ENCODE measurements at places on chromosomes 13 and 19.
A peak's percentile ranks its signal among the peaks of the same experiment; 100 is the strongest.

GRCh38 chr19:51779181-51779580 lies 15.8 kb upstream of the FPR3 start:
- H3K4me1 ChIP-seq, result peaks cover 11% of the 10 kb centered on the region
- no peak overlapping the region for H3K27ac ChIP-seq
- peaks cover 3% of the 10 kb centered on the region for H3K27me3 ChIP-seq
- H3K36me3 ChIP-seq, result no peaks in the 10 kb centered on the region
- DNase-seq, result no peak

DNA sequence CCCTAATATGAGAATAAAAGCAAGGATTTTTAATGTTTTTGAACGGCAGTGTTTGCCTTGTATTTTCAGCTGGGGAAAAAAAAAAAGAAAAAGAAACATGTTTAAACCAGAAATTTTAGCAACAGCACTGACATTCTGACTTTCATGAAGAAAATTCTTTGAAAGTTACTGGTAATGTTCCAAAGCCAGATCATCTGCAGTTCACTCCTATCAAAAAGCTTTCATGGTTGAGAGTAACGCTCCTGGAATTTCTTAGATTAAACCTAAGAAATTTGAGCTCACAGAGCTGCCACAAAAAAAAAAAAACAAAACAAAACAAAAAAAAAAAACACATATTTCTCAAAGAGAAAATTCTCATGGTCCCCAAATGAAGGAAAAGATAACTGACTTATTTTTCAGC lies 1106.7 kb downstream of the EFNB2 start:
- no peak overlapping the region for H3K4me3 ChIP-seq
- no peaks in the 10 kb centered on the region for H3K4me1 ChIP-seq
- no peak overlapping the region for H3K27ac ChIP-seq
- no peak for DNase-seq

GRCh38 chr13:46345866-46346265 lies 41.2 kb downstream of the RUBCNL start:
- H3K27ac ChIP-seq, result no peak overlapping the region
- no peaks in the 10 kb centered on the region for H3K27me3 ChIP-seq
- peaks cover 2% of the 10 kb centered on the region for H3K36me3 ChIP-seq
- H3K4me3 ChIP-seq, result no peak overlapping the region
- DNase-seq, result no peak

DNA sequence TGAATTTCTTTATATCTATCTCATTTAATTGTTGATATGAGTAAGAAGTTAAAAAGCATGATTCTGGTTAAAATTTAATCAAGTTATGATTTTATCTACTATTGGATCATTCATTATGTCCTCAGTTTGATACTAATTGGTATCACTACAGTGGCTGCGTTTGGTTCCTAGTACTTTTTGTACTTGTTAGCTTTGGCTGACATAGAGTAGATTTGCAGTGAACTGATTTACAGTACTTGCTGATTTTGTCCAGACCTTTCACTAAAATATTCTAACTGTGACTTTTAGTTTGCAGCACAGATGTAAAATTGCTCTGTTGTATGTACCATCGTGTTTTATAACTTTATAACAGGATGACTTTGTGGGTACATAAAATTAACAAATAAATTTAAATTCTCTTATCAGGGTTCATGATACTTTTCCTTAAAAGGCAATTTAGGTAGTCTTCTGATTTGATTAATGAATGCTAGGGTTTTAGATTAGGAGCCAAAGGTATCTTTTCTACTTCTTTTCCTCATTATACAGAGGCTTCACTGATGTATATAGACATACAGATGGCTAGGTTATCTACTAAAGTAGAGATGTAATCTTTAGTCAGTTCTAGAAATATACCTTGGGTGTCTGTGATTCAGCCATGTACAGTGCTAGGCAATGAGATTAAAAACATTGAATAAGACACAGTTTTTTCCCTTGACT lies 8.7 kb downstream of the UCHL3 start:
- H3K27ac ChIP-seq, result no peak overlapping the region
- no peaks in the 10 kb centered on the region for H3K4me1 ChIP-seq
- DNase-seq, result no peak
- peaks cover 26% of the 10 kb centered on the region for H3K36me3 ChIP-seq
- no peak overlapping the region for H3K4me3 ChIP-seq

DNA sequence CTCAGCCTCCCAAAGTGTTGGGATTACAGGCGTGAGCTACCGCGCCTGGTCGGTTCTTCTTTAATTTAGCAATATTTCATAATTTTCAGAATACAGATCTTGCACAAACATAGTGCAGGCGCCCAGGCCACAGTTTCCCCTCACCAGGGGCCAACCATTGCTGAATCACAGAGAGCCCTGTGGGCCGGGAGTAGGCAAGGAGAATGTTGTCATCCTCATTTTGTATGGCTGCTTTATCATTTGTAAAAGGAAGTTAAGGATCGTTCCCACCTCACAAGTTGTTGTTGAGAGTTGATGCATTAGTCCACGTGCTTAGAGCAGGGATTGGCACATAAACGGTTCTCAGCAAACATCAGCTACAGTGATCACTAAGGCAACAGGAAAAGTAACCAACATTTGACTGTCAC lies 30.2 kb downstream of the MEIS3 start:
- no peaks in the 10 kb centered on the region for H3K27me3 ChIP-seq
- H3K36me3 ChIP-seq, result no peaks in the 10 kb centered on the region
- H3K4me1 ChIP-seq, result no peaks in the 10 kb centered on the region
- H3K4me3 ChIP-seq, result no peak overlapping the region

DNA sequence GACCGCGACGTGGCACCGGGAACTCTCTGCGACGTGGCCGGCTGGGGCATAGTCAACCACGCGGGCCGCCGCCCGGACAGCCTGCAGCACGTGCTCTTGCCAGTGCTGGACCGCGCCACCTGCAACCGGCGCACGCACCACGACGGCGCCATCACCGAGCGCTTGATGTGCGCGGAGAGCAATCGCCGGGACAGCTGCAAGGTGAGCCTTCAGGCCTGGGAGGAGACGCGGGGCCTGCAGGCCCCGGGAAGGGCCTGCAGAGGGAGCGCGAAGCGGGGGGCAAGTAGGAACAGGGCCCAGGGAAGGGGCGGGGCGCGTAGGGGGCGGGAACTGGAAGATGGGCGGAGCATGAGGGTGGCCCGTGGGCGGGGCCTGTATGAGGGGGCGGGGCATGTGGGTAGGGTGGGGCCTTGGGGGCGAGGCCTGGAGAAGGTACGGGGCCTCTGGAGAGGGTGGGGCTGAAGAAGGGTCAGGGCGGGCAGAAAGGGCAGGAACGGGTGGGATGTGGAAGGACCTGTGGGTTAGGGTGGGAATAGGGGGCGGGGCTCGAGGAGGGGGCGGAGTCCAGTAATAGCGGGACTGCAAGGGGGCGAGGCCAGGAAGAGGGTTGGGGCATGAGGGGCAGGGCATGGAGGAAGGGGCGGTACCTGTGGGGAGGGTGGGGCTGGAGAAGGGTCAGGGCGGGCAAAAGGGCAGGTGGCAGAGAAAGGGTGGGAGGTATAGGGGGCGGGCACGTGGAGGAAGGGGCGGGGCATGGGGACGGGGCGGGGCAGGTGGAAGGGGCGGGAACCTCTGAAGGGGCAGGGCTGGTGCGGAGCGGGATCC lies 2.5 kb downstream of the CFD start:
- H3K4me3 ChIP-seq, result peak overlapping the region; percentile 62
- peaks cover 44% of the 10 kb centered on the region for H3K4me1 ChIP-seq
- H3K27me3 ChIP-seq, result no peaks in the 10 kb centered on the region
- no peak overlapping the region for H3K27ac ChIP-seq

- no peak overlapping the region for H3K4me3 ChIP-seq
- no peaks in the 10 kb centered on the region for H3K4me1 ChIP-seq
- DNase-seq, result no peak
- H3K36me3 ChIP-seq, result no peaks in the 10 kb centered on the region
- H3K27me3 ChIP-seq, result no peaks in the 10 kb centered on the region
These were observed 99.4 kb upstream of the SOX21 start for GRCh38 chr13:94811753-94812152.

DNA sequence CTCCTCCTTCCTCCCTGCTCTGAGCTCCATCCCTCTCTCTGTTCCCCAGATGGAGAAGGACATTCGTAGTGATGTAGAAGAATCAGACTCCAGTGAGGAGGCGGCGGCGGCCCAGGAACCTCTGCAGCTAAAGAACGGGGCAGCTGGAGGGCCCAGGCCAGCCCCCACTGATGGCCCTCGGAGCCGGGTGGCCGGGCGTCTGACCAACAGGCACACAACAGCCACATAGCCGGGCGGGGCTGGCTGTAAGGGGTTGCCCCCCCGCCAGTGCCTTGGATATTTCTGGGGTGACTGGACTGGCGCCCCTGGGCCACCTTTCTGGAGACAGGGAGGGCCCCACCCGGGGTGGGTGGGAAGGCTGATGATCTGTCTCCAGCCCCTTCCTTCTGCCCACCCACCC lies 46.3 kb downstream of the CD320 start:
- H3K27me3 ChIP-seq, result no peaks in the 10 kb centered on the region
- H3K36me3 ChIP-seq, result peaks cover 42% of the 10 kb centered on the region
- no peak overlapping the region for H3K4me3 ChIP-seq
- peak; percentile 61 for DNase-seq

DNA sequence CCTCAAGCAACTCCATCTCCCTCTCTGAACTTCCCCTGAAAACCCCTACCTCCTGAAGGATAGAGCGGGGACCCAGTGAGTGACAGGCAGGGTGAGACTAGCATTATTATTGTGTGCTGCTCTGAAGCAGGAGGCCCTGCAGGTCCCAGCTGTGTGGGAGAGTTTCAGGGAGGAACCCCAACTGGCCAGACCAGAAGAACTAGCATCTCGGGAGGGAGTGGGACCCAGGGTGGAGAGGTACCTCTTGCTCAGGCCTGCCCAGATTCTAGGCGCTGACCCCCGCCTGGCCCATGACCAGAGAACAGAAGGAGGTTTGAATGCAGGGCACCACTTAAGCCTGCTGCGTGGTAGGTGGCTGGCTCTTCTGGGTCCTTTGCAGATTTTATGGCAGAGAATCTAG lies 5.7 kb upstream of the LYPD3 start:
- DNase-seq, result no peak
- no peaks in the 10 kb centered on the region for H3K27me3 ChIP-seq

GRCh38 chr13:91278888-91279287 lies 68.6 kb upstream of the MIR17HG start:
- no peaks in the 10 kb centered on the region for H3K36me3 ChIP-seq
- H3K27ac ChIP-seq, result no peak overlapping the region
- no peak overlapping the region for H3K4me3 ChIP-seq

DNA sequence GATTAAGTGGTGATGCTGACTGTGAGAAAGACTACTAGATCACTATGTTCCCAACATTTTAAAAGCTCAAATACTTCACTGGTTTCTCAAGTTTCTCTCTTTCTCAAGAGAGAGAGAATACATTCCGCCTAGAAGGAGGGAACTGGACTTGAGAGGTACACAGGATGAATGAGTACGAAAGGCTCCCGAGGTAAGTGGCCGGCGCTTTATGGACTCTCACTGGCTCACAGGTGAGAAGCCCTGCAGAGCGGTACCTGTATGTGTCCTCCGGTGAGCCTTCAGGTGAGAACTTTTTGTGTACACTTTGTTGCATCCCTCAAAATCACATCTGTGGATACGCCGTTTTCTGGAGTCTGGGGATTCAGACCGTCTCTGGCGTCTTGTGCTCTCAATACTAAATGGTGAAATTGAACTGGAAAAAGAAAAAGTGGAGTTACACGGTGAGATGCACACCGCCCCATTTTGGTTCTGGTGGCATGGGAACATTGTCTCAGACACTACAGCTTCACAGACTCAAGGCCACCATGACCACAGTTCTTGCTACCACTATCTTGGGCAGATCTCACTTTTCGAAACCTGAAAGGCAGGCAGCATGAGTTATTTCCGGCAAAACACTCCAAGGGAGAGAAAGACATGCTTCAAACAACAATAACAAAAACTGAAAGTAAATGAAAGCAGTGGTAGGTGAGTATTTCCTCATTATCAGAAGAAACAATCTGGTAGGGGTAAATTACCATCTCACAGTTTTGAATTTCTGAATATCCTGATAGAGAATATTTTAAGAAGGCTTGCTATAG lies 418.9 kb downstream of the KLF12 start:
- H3K4me3 ChIP-seq, result no peak overlapping the region
- no peak overlapping the region for H3K27ac ChIP-seq
- H3K36me3 ChIP-seq, result peaks cover 20% of the 10 kb centered on the region
- no peaks in the 10 kb centered on the region for H3K27me3 ChIP-seq
- H3K4me1 ChIP-seq, result peaks cover 4% of the 10 kb centered on the region

GRCh38 chr13:24127116-24127631 lies 33.3 kb upstream of the SPATA13 start:
- H3K4me3 ChIP-seq, result no peak overlapping the region
- DNase-seq, result no peak
- H3K36me3 ChIP-seq, result no peaks in the 10 kb centered on the region
- no peaks in the 10 kb centered on the region for H3K4me1 ChIP-seq
- H3K27me3 ChIP-seq, result no peaks in the 10 kb centered on the region
- no peak overlapping the region for H3K27ac ChIP-seq

DNA sequence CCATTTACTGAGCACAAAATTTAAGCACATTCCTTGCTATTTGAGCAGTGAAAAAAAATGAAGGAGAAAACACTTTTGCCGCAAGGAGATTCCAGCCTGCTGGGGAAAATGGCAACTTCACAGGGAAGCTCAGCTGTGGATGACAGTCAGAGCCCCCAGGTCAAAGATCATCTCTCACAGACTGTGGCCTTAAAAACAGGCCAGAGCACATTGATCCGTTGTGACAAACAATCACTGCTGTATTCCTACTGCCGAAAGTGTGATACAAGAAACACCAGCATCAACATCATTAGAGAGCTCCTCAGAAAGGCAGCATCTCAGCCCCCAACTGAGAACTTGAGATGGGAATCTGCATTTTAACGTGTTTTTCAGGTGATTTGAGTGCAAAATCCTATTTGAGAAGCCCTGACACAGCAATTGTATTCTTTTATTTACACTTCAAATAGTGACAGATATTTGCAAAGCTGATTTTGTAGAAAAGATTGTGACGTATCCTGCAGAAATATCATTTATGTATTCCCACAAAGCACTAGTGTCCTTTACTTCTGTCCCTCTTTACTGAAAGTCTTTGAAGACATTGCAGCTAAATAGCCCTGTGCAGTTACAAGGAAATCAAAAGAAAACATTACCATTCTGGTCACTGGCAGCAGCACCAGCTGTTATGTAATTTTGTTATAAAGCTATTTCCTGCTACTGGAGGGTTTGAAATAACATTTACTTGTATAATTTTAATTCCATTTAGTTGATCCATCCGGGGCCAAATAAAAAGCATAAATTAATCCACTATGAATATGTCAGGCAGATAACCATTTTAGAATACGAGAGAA lies 652.0 kb downstream of the LIG4 start:
- no peak for DNase-seq
- no peaks in the 10 kb centered on the region for H3K36me3 ChIP-seq
- H3K27ac ChIP-seq, result no peak overlapping the region
- no peak overlapping the region for H3K4me3 ChIP-seq

DNA sequence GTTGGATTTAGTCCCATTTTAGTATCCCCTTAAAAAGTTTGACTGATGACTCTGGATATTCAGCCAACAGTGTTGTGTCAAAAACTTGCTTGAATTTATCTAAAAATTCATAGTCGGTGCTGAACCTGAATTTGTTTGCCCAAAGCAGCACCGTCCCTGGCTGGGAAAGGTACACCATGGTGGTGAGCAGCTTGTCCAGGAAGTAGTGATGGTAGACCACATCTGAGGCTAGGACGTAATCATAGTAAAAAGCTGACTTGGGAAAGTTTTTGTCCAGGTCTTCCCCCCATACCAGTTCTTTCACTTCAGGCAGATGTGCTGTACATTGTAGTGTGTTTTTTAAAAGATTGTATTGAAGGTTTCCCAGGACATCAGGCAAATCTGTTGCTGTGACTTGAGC lies 8.8 kb downstream of the METTL21C start:
- DNase-seq, result no peak
- H3K36me3 ChIP-seq, result no peaks in the 10 kb centered on the region
- H3K4me1 ChIP-seq, result no peaks in the 10 kb centered on the region
- no peaks in the 10 kb centered on the region for H3K27me3 ChIP-seq
- no peak overlapping the region for H3K4me3 ChIP-seq
